ENCODE measurements at places on chromosomes 6 and 20. TPM values are rescaled to one million over a fixed set of nuclear protein-coding genes. Genes with fewer than 3 reads are reported as not detected.
A peak's percentile ranks its signal among the peaks of the same experiment; 100 is the strongest.

GRCh38 chr6:140236732-140237131 is 862.3 kb upstream of the CITED2 start:
- DNase-seq, result no peak

DNA sequence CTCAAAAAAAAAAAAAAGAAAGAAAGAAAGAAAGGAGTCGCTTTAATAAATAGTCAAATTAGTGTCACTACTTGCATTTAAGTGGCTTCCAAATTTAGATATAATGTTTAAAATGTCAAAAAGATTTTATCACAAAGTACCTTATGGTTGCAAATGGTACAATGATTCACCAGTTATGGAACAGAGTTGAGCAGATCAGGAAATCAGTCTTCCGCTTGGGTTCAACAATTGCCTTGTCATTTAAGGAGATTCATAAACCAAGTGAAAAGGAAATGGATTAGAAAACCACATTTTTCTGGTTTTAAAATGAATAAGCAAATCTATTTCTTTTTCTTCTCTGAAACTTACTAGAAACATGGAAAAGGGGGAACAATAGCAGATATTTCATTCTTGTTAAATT is 94.8 kb upstream of the PTPRT start:
- no peak for DNase-seq

Gene PBOV1
- not detected for total RNA-seq

GRCh38 chr6:122405417-122405816 is 6.0 kb downstream of the HSF2 start:
- no peak for DNase-seq

DNA sequence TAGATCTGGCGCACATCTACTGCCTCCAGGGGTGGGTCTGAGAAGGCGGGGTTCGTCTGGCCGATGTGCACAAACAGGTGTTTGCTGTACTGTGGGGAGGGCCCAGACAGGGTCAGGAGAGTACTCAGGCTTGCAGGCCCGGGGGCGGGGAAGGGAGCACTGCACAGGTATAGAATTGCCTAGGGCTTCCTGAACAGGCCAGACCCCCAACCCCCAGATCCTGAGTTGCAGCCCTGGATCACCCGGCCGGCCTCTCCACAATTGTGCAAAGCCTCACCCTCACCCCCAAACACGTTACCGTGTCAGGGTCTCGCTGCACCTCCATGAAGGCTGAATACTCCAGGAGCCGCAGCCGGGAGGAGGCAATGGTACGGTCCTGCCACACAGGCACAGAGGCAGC is 7.8 kb downstream of the RPL10A start:
- DNase-seq, result no peak

DNA sequence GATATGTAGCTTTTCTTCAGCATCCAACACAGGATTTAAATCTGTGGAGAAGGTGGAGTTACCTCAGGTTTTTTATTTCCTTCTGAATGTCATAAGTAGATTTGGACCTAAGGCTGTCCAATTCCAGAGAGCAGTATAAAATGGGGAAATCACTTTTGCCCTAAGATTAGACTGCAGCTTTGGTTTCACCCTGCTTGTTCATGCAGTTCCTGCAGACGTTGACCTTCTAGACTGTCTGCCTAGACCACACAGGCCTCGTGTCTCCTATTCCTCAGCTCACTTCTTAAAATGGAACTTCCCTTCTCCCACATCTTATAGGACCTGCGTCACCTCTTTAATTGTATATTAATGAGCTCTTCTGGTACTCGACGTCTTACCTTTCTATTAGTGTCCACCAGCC is 26.0 kb upstream of the C6orf62 start:
- no peak for DNase-seq

DNA sequence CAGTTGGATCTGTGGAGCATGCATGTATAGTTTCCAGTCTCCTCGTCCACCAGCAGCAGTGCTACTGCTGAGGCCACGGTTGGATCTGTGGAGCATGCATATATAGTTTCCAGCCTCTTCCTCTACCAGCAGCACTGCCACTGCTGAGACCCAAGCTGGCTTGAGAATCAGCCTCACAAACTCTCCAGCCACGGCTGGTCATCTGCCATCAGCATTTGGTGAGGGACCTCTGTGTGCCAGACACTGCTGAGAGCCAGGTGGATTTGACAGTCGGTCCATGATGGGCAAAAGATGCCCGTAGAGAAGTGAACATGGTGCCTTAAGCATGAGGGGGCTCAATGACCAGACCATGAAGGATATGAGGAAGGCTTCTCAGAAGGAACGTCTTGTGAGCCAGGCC is 46.4 kb downstream of the SLC9A8 start:
- DNase-seq, result no peak

DNA sequence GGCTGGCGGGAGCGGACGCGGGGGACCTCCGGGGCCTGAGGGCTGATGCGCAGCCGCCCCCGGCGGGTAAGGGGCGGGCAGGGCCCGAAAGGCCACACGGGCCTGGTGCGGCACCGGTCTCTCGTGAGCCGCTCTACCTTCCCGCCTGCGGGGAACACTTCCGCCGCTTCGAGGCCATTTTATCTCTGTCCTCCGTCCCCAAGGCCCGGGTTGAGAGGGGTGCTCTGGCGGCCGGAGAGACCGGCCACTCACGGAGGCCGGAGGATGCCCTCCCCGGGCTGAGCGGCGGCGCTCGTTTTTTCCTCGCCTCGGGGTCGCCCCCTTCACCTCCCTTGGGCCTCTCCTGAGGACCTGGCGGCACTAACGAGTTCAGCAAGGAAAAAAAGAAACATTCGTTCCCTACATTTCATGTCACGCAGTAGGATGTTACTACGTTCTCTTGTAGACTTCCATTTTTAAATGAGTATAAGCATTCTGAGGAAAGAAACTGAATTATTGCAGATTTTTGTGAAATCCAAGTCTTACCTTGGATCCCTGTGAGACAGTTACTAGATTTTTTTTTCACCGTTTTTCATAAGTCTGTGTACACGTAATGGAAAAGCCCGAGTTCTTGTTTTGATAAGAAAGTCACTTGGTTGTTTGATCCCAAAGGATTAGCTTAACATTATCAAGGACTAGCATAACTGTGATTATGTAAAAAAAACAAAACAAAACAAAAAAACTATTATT is 575 bp downstream of the WTAP start:
- no peak for DNase-seq

DNA sequence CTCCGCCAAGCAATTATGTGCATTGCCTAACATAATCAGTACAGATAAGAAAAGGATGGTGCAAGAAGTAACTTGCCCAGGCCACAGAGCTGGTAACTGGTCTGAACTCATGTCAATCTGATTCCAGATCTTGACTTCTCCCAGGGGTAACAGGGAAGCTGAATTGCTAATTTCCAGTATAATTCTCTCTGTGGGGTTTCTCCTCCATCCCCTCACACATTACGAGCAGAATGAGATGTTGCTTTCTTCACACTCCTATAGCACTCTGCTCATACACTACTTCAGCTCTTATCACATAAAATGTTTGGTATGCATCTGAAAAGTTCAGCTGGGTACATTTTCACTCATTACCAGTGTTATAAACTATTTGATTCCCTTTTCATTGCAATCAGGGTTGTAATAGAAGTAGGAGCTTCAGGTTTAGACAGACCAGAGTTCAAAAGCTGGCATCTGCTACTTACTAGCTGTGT is 24.0 kb upstream of the LRRC1 start:
- no peak for DNase-seq

GRCh38 chr6:110147870-110148269 is 31.6 kb downstream of the WASF1 start:
- DNase-seq, result no peak

- DNase-seq, result no peak
These were observed 7.8 kb upstream of the APMAP start for GRCh38 chr20:25000268-25000801.

Gene FOXC1
- not detected for total RNA-seq

DNA sequence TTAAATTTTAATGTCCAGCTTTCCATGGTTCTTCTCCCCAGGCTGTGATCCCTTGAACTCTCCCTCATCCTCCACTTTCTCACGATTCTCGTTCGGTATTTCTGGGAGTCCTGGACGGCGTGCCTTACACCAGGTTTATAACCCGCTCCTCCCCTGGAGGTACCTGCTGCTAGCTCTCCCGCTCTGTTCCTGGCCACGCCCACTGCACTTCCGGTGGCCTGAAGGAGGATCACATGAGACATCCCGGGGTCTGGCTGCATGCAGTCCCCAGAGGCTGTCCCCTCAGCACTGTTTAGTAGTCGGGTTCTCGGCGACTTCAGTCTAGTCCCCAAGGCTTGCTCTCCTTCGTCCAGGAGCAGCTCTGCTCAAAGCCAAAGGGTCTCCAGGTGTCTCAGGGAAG is 28.4 kb upstream of the GCLC start:
- DNase-seq, result no peak

DNA sequence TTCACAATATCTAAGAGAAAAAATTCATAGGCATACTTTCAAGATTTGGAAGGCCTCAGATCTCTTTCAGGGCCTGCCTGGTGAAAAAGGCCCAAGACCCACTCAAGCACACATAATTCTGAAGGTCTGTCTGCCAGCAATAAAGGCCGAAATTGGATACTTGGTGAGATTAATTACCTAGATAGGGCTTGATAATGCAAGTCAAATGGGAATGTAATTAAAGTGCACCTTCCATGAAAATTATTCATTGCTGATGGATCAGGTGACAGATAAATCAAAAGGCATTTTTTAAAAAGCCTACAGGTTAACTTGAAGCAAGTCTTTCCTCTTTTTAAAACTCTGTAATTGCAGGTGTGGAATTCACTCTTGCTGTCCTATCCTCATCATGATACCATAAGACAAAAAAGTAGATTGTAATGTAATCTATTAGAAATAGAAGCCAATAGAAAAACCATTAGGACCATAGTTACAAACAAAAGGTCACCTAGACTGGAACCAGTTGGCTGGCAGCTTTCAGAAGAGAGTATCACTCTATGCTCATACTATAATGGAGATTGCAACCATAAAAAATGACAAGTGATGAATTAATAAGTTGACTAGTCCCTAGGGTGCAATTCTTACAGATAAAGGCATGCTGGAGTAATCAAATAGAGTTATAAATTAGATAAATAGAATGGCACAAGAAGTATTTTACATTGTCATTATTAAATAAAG is 77.3 kb downstream of the EPHA7 start:
- no peak for DNase-seq

GRCh38 chr6:159929819-159930218 is 39.0 kb downstream of the MAS1 start:
- DNase-seq, result no peak

GRCh38 chr20:12016291-12016690 is 98.6 kb downstream of the BTBD3 start:
- DNase-seq, result no peak

DNA sequence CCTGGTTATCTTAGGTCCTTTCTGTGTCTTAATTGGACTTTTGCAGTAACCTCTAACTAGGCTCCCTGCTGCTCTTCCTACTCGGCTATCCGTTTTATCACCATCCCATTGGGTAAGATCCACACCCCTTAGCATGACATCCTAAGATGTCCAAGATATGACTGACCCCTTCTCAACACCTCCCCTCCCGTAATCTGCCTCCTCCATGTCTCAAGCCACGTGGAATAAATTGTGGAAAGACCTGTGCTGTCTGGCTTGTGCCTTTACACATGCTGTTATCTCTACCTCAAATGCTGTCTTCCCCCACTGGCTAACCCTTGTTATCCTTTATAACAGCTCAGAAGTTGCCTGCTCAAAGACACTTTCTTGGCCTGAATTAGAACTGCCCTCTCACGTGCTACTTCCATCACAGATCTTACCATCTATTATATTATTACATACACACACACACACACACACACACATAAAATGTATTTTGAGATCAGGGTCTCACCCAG is 26.5 kb downstream of the EIF2S2 start:
- DNase-seq, result no peak

Gene TMC2
- not detected for total RNA-seq

DNA sequence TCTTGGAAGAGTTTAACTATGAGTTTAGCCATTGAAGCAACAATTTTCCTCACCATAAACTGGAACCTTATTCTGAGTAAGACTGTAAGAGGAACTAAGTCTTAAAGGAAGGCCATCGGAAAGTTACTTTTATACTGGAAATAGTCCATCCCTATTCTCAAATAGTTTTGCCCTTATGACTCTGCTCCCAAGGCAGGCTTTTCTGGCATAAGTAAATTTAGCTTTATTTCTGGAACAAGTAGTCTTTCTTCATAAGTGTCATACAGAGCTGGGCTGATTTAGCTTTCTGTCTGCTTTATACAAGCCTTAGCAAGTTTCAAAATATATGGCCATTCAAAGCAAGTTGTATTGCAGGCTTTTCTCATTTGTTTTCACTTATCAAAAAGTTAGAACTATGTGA is 328.1 kb downstream of the HACE1 start:
- DNase-seq, result no peak

Gene HEY2
- not detected for total RNA-seq

Gene MAFB
- 139 TPM for total RNA-seq

Gene LY6G6C
- 1.2 TPM for total RNA-seq

Gene UTRN
- total RNA-seq, result 170 TPM

GRCh38 chr20:34753706-34754461 is 49.7 kb downstream of the TP53INP2 start:
- no peak for DNase-seq

GRCh38 chr6:30908700-30909099 is 693 bp downstream of the GTF2H4 start:
- no peak for DNase-seq

GRCh38 chr6:101011186-101011585 is 130.1 kb upstream of the ASCC3 start:
- peak; percentile 25 for DNase-seq

GRCh38 chr6:131124336-131125071 is 10.8 kb upstream of the AKAP7 start:
- no peak for DNase-seq

GRCh38 chr6:40661726-40662125 is 74.6 kb upstream of the LRFN2 start:
- DNase-seq, result no peak

Gene JPH2
- not detected for total RNA-seq

Gene ID4
- not detected for total RNA-seq

DNA sequence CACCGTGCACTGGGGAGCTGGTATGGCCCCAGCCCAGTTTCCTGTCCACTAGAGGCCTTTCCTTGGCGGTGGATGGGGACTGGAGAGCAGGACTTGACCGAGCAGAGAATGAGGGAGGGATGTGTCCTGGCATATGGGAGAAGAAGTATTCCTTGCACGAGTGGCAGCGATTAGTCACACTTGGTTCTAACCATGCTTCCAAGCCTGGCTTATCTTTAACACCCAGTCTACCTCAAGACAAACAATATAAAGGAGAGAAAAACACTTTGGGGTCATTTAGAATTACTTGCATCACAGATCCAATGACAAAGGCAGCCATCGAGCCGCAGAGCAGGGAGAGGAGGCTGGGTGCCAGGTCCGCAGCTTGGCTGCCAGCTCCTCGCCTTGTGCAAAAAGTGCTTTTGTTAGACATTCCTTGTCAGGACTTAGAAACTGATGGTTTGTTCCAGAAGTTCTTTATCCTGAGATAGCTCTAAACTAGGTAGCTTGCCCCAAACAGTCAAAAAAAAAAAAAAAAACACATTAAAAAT is 214.9 kb upstream of the GMDS start:
- DNase-seq, result no peak

DNA sequence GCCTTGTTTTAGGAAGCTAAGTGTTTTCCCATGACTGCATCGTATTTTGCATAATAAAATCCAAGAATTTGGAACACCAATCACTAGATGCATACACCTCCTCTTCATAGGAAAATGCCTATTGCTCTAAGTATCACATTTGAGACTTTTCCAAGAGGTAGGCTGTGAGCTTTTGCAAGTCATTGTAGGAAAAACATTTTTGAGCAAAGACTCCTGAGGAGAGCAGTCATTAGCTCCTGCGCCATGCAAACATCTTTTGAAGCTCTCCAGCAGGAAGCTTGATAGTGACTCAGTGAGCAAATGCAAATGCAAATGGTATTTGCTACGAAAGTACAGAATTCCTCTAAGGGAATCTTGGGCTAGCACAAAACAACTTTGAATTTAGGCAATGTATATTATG is 750.4 kb downstream of the QKI start:
- no peak for DNase-seq

Gene LTB
- total RNA-seq, result 417 TPM

Measured in naive thymus-derived CD4-positive, alpha-beta T cell (primary cell).